ENCODE measurements at places on chromosomes 5 and 9. TPM values are rescaled to one million over a fixed set of nuclear protein-coding genes. Genes with fewer than 3 reads are reported as not detected.

DNA sequence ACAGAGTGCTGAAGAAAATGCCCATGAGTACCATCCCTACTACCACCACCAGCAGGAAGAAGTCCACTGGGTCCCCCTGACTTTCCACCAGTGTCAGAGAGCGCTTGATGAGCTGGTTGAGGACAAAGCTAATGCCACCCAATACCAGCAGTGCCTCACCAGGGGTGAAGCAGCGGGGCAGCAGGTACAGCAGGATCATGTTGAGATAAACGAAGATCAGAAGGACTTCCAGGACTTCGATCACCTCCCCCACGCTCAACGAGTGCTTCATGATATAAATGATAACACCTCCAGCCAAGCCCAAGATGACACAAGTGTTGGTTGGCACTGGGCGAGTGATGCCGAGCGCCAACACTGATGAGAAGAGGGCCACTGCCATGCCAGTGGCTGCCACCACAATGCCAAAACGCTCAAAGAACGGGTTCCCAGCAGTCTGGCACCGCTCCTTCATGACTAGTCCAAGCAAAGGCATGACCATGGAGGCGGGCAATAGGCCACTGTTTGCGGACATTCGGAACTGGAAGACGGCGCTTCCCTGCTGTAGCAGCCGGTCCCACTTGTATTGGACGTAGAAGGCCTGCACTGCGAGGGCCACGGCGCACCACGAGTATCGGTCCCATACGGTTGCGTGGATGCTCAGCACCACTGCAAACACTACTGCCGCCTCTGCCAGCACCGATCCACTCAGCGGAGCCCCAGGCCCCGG, 679 bp downstream of the DOLK start:
- no peak for DNase-seq

GRCh38 chr5:153135411-153135810, 355.1 kb upstream of the GRIA1 start:
- no peak for DNase-seq

- no peak for DNase-seq
Measured at GRCh38 chr9:128011071-128011817, 30.5 kb upstream of the EEIG1 start.

GRCh38 chr9:4062966-4063365, 236.9 kb downstream of the GLIS3 start:
- no peak for DNase-seq

The TEK gene
- total RNA-seq, result 13.1 TPM

The AGXT2 gene
- not detected for total RNA-seq

The TLX3 gene
- not detected for total RNA-seq

- DNase-seq, result no peak
Measured at GRCh38 chr9:15370466-15371447, 51.9 kb upstream of the SNAPC3 start.

The IFNK gene
- total RNA-seq, result not detected

DNA sequence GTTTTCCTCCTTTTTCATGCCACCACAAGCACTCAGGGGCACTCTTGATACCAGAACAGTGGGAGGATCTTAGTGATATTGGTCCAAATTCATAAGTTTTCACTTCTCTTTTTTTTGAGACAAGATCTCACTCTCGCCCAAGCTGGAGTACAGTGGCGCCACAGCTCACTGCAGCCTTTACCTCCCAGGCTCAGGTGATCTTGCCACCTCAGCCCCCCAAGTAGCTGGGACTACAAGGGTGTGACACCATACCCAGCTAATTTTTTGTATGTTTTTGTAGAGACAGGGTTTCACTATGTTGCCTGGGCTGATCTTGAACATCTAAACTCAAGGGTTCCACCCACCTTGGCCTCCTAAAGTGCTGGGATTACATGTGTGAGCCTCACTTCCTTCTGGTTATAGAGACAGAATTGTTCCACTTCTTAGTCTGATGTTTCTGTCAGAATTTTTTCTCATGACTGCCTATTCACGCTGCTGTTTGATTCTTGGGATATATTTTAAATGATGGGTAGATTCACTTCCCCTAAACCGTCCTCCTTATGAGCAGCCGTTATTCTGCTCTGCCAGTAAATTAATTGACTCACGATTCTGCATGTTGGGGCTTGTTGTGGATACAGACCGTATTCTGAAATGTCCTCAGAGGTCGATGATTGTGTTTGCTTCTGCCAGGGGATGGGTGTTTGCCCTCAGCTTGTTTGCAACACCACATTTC, 30.8 kb downstream of the MTAP start:
- no peak for DNase-seq

The SPATA31C1 gene
- total RNA-seq, result not detected

GRCh38 chr9:72576087-72576486, 54.7 kb downstream of the TMC1 start:
- DNase-seq, result no peak

- DNase-seq, result no peak
Measured at GRCh38 chr9:17725399-17726010, 146.6 kb downstream of the SH3GL2 start.

GRCh38 chr5:177071666-177072385, 14.9 kb upstream of the FGFR4 start:
- peak; percentile 78 for DNase-seq

The RNF180 gene
- 22.9 TPM for total RNA-seq

The GM2A gene
- total RNA-seq, result 60.7 TPM

The FAM153A gene
- 35.5 TPM for total RNA-seq

The SLC28A3 gene
- 4.9 TPM for total RNA-seq

The CDX1 gene
- not detected for total RNA-seq

GRCh38 chr5:56732121-56732520, 83.2 kb upstream of the MAP3K1 start:
- no peak for DNase-seq

The PCDHB10 gene
- 2.5 TPM for total RNA-seq

DNA sequence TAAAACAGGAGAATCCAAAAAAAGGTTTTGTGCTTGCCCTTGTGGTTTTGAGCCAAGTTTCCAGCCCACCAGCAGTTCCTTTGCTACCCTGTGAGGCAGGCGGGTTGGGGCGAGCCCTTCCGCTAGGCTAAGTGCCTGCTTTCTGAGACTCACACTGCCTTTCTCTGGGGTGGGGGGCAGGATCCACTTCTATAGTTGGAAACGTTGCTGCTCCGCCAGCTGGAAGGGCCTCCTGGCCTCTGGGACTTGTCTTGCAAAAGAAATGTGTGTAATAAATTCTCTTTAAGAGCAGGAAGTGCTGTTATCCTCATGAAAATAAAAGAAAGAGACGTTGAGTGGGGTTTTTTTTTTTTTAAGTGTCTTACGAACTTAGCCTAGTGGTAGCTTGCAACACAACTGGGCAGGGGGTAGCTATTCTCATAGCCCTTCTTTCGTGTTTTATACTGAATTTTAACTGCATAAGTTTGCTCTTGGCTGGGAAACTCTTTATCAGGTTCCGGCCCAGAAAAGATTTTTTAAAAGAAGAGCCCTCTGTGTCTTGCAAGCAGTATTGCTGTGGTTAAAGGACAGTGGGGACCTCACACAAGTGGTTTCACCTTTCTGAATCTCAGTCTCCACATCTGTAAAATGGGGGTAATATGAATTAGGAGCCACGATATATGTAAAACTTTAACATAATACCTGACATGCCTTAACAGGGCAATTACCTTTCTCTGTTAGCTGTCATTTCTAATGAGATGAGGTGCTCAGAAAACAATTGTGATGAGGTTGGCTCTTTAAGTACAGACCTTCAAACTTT, 19.8 kb downstream of the JADE2 start:
- no peak for DNase-seq

DNA sequence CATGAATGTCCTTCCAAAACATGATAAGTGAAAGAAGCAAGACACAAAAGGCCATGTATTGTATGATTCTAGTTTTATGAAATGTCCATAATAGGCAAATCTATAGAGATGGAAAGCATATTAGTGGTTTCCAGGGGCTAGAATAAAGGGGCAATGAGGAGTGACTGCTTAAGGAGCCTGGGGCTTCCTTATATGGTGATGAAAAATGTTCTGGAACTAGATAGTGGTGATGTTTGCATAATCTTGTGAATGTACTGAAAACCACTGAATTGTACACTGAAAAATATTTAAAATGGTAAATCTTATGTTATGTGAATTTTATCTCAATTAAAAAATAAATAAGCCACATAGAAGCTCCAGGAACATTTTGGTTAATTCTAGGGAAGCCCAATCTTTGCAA, 144.4 kb upstream of the ANKRD55 start:
- DNase-seq, result no peak

The DMRTA1 gene
- total RNA-seq, result 0.99 TPM

DNA sequence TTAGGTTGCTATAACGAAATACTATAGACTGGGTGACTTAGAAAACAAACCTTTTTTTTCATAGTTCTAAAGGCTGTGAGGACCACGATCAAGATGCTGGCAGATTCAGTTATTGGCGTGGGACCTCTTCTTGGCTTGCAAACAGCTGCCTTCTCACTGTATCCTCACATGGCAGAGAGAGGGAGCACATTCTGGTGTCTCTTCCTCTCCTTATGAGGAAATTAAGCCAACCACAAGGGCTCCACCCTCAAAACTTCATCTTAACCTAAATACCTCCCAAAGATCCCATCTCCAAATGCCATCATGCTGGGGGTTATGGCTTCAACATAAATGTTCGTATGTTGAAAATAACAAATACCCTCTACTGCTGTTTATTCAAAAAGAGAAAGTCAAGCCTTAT, 197.1 kb downstream of the CEMIP2 start:
- DNase-seq, result no peak

GRCh38 chr5:76867827-76868693, 18.2 kb downstream of the S100Z start:
- peak; percentile 63 for DNase-seq

GRCh38 chr5:164869325-164869724, 1363.9 kb downstream of the MAT2B start:
- no peak for DNase-seq

The SLC23A1 gene
- 0.65 TPM for total RNA-seq

GRCh38 chr5:84306601-84307000, 78.1 kb downstream of the EDIL3 start:
- DNase-seq, result no peak

The KLF4 gene
- 33.1 TPM for total RNA-seq

- no peak for DNase-seq
Measured at GRCh38 chr5:36965179-36965578, 88.6 kb downstream of the NIPBL start.

DNA sequence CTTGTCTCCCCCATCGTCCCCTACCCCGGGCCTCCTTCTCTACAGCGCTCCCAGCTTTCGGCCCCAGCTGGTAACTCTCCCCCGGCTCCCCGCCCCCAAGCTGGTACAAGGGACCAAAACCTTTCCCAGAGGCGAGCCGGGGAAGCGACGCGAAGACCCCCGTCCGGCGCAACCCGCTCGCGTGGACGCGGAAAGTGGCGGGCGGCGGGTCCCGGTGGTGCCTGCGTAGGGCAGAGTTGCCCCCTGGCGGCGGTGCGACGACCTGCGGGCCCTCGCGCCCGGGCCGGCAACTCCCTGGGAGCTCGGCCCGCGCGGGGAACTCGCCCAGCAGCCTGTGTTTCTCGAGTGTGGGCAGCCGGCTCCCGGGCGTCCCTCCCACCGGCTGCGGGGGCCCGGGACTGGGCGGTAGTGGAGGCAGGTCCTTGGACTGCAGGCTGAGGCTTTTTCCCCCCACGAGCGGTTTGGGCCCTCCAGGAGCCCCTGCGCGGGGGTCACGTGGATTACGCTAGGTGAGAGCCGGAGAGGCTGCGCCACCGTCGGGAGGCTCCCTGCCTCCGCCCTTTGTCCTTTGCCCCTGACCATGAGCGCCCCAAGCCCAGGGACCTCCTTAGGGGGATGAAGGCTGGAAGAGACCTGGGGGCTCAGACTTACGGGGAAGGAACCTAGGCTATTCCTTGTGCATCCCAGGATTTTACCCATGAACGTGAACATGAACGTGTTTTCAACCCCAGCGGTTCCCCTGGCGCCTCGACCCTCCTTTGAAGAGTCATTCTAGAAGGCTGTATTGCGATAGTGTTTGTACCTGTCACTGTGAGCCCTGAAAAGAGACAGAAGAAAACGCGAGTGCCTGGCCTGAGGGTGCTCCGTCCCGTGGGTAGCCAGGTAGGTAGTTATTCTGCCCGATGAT, 2.9 kb upstream of the FOXD1 start:
- no peak for DNase-seq

DNA sequence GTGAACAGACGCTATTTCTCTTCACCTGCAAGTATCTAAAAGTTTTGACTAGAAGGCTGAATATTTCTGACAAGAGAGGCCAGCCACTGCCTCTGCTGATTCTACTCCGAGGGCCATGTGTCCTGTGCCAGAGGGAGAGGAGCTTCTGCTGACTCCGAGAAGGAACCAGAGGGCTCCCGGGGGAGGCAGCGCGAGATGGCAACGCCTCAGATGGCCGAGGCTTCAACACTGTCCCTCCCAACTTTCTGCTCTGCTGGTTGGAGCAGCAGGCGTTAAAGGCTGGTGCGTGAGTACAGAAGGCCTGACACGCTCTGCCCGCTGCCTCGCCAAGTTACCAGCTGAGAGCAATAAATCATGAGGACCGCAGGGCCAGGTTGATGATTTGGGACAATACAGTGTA, 178.8 kb downstream of the GAPVD1 start:
- DNase-seq, result no peak

The TTC23L gene
- 2.8 TPM for total RNA-seq

The PCA3 gene
- total RNA-seq, result not detected

GRCh38 chr5:170247363-170247762, 14.6 kb downstream of the C5orf58 start:
- DNase-seq, result no peak

DNA sequence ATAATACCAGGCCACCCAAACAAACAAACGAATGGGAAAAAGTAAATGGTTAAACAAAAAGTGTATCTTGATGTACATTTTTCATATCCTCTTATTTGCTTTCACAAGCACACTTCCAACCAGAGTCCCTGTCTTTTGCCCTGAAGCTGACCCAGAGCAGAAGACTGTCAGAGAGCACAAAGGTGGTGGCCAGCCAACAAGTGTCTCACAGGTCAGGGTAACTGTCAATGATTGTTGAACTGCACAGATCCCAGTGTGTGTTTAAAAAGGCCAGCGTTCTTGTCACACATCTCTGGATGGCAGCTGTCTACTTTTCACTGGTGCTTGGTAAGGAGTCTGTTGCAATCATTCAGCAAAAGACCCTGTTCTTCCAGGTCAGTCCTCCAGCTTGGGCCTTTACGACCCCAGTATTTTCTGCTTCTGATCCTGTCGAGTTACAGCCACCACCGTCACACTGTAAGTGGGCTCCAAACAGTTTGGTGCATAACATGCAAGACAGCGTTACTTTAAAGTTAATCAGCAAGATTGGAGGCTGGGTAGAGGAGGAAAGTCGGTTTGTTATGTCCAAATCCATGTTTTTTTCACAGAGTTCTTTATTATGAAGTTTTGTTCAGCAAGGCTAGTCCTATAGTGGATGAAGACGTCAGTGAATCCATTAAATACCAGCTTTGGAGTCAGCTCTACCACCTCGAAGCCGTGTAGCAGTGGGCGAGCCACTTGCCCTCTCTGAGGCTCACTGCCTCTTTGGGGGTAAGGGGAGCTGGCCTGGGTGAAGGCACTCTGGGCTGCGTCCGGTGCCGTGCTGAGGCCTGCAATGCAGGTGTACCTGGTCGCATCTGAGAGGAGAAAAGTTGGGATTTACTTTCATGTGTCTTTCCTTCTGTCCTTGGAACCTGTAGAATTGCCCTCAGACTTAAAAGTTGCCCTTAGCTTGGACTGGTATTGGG, 265.7 kb downstream of the AOPEP start:
- DNase-seq, result no peak

The PCDHB5 gene
- 2.9 TPM for total RNA-seq
